ENCODE measurements at places on chromosomes 5 and 9.
A peak's percentile ranks its signal among the peaks of the same experiment; 100 is the strongest.

- DNase-seq = no peak
Observed at GRCh38 chr9:114472765-114473446, 32.4 kb downstream of the WHRN start.

- no peak for DNase-seq
Observed at GRCh38 chr9:131422241-131422792, 28.4 kb downstream of the PRRC2B start.

DNA sequence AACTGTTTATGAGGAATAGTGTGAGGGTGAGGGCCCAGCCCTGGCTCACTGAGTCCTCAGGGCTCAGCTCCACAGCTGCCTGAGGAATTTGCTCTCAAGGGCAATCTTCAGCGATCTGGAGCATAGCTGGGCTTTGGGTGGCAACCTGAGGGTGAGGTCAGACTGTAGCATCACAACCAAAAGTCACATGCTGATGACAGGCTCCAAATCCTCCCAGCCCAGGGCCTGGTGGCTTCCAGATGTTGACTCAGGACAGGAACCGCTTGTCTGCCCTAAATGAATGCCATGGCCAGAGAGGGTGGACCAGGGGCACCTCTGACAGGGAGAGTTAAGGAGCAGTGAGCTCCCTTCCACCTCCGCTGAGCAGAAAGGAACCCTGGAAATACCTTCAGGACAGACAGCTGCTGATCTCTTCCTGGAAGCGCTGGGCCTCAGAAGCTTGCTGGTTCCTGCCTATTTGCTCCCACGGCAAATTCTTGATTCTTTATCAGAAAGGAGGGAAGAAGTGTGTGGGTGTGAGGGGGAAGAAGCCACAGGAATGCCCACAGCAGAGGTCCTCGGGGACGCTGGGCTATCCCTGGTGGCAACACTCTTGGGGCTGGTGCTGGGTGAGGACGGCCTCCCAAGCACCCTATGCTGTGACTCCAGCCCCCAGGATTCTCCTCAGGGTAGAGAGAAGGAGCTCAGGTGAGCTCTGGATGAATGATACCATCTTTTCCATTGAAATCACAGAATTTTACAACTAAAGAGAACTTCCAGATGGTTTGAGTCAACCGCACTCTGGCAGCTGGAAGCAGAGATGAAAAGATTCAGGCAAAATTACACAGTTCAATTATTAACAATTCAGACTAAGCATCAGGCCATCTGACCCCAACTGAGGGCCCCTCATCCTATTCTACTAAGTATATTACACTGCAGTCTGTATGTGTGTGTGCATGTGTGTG lies 13.8 kb upstream of the CTSL start:
- DNase-seq = peak; percentile 32

DNA sequence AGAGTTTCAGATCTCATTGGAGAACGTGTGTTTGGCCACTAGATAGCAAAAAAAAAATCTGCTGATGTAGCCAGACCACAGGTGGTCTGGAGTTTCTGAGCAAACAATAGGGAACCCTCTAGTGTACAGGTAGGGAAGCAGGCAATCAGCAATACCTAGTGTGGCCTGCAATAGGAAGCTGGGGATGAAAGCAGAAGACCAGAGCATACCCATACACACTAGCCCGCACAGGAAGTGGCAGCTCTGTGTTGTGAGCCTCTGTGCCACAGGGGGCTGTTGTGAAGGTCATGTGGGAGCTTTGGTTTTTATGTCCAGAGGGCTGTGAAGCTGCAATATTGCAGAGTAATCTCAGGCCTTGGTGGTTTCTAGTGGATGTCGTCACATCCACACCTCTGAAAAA lies 81.2 kb downstream of the MTAP start:
- no peak for DNase-seq

DNA sequence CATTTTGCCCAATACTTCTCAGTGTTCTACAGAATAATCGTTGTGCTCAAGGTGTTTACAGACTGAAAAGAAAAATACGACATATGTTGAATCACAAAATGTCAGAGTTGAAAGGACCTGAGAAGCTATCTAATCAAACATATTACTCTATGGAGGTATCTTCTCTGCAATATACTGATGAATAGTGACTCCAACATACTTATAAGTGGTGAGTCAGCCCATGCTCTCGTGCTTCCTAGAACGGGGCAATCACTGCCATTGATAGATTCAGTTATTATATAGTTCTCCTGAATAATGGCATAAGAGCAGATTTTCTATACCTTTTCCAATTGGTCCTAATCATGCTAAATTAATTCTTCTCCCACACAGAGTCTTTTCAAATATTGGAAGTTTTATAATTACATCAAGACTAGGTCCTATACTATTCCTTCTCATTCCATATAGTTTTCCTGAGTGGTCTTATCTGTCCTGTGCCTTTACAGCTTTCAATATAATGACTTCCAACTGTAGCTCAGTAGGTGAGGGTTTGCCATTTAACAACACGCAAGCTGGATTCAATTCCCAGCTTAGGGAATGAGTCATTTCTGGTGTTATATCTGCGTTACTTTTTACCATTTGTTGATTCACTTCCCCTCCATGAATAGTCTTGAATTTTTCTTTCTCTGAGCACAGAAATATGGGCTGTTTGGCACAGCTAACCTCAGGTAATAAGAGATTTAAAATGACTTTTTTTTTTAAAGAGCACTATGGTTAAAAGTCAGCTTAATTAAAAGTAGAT lies 81.1 kb downstream of the PLK2 start:
- DNase-seq = no peak

DNA sequence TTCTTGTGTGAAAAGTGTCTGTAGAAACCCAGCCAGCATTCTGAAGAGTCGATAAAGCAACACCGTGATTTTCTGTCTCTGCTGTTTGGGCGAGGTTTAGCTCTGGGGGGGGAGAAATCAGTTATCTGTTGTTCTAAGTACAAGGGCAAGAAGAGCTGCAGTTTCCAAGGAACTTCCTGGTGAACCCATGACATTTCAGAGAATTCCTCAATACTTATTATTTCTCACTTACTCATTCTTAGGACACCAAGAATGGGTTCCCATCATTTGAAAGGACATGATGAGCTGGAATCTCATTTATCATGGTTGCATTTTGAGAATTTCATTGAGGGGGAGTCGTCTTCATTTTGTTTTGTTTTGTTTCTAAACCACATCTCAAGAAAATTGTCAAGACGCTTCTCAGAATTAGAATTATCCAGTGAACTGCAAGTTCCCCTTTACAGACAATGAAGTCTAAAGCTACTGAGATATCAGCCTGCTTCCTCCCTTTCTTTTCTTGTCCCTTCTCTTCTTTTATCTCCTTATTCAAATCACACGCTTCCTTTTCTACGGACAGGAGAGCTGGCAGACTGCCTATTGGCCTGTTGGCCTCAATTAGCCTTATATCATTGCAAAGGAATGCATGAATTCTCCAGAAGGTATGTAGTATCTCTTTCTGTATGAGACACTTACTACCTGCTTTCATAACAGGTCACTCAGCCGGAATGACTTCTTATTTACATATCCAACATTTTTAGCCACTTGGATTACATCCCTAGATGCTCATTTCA lies 53.7 kb downstream of the ZNF462 start:
- no peak for DNase-seq

DNA sequence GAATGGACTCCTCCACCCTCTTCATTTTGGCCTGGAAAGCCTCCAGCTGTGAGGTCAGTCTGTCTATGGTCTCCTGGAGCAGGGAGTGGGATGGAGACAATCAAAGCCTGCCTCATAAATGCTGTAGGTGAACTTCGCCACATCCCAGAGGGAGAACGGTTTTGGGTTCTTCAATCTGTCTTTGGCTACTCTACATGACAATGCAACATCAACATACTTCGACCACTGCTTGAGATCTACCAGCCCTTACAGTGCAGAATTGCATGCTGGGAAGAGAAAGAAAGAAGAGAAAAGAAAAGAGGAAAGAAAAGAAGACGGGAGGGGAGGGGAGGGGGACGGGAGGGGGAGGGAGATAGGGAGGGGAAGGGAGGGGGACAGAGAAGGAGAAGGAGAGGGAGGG lies 28.5 kb upstream of the ANXA6 start:
- DNase-seq = no peak

DNA sequence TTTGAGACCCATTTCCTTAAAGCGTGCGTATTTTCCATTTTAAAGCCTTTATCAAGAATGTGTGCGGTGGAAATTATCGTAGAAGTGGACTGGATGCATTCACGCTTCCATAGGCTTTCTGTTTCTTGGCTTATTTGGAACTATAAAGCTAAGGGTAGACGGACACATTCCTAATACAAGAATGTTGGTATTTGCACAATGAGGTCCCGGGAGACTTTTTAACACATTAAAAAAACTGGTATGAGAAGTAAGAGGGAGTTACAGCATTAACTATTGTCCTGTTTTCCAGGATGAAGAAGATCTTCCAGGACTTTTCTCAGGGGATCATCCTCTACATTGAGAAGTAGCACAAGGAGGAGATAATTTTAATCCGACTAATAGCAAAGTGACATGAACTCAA lies 653.0 kb downstream of the MTRR start:
- no peak for DNase-seq

GRCh38 chr5:42878041-42878440 lies 66.3 kb upstream of the SELENOP start:
- no peak for DNase-seq

DNA sequence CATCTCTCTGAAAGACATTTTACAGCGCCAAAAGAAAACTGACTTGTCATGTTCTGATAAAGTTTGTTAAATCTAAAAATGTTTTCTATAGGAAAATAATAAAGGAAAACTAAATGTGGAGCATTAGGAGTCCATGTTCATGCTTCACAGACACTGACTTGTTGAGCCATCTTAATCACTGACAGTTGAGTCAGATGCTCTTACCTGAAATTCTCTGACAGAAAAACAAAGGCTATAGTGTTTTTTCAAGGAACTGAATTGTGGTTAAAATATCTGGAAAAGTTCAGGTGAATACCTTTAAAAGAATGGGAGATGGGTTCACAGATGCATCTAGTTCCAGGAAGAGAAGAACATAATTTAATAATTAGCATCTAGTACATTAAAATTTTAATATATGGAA lies 113.5 kb upstream of the SLC12A2 start:
- DNase-seq = no peak

DNA sequence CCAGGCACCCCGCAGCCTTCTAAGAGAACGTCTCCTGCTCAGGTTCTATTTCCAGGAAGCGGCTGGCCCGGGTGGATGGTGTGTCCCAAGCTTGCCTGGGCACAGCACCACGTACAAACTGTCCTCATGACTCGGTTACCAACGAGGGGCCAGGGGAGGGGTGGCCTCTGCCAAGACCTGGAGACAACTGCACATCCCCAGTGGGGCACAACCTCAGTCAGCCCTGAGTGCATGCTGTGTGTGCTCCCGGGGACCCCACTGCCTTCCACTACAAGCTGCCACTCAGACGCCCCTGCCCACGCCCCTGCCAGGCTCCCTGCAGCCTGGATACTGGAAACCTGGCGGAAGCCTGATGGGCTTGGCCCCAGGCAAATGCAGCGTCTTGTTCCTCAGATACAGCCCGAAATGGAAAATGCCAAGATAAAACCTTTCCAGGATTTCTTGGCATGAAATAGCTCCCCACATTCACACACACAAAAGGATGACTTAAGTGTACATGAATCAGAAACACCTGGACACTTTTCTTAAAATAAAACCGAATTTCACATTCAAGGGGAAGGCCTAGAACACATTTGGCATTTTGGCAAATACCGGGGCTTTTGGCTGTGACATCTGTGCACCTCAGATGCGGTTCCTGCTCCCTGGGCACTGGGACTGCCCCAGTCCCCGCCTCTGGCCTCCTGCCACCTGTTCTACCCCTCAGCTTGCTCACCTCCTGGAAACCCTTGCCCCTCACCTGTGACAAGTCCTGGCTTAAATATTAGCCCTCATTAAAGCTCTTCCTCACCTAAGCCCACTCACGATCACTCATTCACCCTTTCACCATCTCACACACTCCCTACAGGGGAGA lies 62.5 kb downstream of the COL23A1 start:
- DNase-seq = no peak

GRCh38 chr5:167587772-167588437 lies 703.5 kb upstream of the WWC1 start:
- DNase-seq = no peak

GRCh38 chr9:98908897-98909634 lies 34.6 kb upstream of the COL15A1 start:
- no peak for DNase-seq

GRCh38 chr5:87347272-87347671 lies 65.5 kb downstream of the CCNH start:
- no peak for DNase-seq

DNA sequence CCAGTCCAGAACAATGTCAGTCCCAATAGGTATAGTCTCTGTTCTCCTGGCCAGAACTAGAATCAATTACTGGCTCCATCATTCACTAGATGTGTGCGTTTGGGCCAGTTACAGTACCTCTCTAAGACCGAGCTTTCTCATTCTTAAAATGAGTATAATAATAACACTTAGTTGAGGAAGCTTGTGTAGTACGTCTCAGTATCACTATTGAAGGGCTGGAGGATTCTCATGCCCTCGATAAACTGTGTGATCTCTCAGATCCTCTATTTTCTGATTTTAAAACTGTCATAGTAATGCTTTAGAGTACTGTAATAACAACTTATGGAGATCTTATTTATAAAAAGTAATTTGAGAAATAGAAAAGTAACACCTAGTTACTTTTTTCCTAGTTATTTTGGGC lies 50.7 kb downstream of the CDKN2A start:
- no peak for DNase-seq

- no peak for DNase-seq
Observed at GRCh38 chr5:107519900-107520354, 150.8 kb downstream of the EFNA5 start.

DNA sequence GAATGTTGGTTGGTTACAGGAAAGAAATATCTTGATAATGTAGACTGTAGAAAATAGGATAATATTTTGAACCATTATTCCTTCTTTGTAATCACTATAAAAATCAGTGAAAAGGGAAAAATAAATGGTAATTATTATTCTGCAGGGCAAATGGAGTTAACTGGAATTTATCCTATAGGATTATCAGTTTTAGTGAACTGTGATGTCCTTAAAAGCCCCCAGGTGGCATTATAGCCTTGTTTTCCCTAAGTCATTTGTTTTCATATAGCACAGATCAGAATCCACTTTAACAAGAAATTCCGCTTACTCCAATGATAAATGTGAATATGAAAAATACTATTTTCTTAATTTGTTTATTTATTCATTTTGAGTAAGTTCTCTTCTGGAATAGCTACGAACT lies 26.2 kb upstream of the WDR41 start:
- DNase-seq = no peak

- no peak for DNase-seq
Observed at GRCh38 chr9:72119853-72120252, 29.4 kb upstream of the GDA start.

GRCh38 chr5:16855898-16856297 lies 80.2 kb downstream of the MYO10 start:
- no peak for DNase-seq

DNA sequence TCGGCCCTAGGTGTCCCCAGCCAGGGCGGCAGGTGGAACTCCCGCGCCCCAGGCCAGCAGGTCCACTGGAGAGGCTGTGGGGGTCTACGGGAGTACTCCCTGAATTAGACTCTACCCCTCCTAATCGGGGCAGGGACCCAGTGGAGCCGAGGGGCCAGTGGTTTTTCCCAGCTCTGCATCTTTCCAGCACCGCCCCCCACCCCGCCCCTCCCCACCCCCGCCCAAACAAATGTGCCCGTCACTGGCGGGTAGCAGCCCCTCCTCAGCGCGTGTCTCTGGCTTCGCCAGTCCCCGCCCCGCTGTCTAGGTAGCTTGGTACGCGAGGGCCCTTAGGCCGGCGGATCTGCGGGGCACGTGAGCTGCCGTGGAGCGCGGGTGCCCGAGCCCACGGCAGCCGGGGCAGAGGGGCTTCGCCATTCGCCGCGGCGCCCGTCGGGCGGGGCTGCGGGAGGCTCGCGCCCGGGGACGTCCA lies 7.0 kb downstream of the UNC5A start:
- DNase-seq = no peak

All from CD4-positive, alpha-beta T cell treated with Interferon gamma for 1 hour (primary cell).